ENCODE measurements at places on chromosomes 3 and 15. TPM values are rescaled to one million over a fixed set of nuclear protein-coding genes. Genes with fewer than 3 reads are reported as not detected.

Gene MYRIP
- 14.8 TPM for total RNA-seq

Gene SCN5A
- not detected for total RNA-seq

DNA sequence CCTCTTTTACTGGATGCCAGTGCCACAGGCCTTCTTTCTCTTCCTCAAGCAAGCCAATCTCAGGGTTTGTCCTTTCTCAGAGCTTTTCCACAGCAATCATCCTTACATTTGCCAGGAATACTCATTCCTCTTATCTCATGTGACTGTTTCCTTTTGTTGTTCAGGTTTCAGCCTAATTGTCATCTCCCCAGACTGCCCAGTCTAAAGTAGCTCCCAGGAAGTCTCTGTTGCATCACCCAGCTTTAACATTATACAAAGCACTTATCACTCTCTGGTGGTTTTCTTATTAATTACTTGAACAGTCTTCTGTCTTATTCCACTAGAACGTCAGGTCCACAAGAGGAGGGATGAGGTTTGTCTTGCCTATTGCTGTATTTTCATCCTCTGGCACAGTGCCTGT is 65.8 kb downstream of the CADPS start:
- DNase-seq, result no peak

DNA sequence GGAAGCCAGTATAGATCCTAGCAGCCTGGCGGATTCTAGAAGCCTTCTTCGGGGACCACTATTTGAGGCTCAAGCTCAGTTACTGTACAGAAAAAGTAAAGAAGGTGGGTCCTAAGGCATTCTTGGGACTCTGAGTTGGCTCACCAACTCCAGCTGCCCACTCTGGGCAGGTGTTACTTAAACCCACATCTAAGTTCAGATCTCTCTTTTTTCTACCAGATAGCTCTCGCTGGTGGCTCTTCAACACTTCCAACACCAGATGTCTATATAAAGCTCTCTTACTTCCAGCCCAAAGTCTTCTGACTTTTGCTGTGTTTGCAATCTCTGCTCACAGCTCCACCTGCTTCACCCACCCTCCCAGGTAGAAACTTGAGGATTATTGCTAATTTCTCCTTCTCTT is 232.8 kb upstream of the TPRG1 start:
- DNase-seq, result no peak

GRCh38 chr3:43307649-43308048 is 21.3 kb downstream of the SNRK start:
- DNase-seq, result no peak

DNA sequence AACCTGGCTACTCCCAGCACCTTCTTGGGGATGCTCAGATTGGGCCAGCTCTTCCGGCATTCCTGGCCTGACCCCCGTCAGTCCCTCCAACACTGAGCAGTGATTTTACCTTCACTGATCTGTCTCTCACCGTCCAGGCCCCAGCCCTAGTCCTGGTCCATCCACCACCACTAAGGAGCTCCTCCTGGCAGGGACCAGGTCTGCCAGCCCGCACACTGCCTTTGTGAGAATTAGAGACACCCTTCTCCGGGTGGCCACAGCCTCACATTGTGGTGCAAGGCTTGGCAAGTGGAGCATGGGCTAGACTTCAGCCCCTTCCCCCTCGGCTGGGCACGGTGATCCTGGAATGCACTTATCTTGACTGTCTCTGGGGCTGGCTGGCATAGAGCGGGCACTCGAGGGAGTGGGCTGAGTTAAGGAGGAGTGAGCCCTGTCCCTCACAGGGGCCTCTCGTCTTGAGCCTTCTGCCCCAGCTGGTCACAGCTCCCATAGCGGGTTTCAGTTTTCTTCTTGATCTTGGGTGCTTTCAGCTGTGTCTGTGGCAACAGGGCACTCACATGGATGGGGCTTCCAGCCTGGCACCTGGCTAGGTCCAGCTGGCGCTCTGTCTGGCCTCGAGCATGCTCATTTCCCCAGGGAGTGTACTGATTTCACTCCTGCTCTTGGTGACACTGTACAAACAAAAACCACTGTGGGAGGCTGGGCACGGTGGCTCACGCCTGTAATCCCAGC is 53.9 kb downstream of the LINGO1 start:
- DNase-seq, result no peak
